Activated naive CD4-positive, alpha-beta T cell treated with anti-CD3 and anti-CD28 coated beads for 36 hours (primary cell): ENCODE measurements at places on chromosomes 1 and 21.

- H3K4me1 ChIP-seq = no peaks in the 10 kb centered on the region
- DNase-seq = no peak
- H3K4me3 ChIP-seq = no peak overlapping the region
- no peak overlapping the region for H3K27ac ChIP-seq
- H3K36me3 ChIP-seq = peaks cover 8% of the 10 kb centered on the region
Observed at GRCh38 chr1:43893006-43893405, 40.6 kb upstream of the ARTN start.

- peaks cover 51% of the 10 kb centered on the region for H3K36me3 ChIP-seq
- H3K4me3 ChIP-seq = peak overlapping the region; percentile 58
- H3K27ac ChIP-seq = peak overlapping the region; percentile 94
- no peak for DNase-seq
Observed at GRCh38 chr1:26743426-26744059, 44.2 kb upstream of the PIGV start.

DNA sequence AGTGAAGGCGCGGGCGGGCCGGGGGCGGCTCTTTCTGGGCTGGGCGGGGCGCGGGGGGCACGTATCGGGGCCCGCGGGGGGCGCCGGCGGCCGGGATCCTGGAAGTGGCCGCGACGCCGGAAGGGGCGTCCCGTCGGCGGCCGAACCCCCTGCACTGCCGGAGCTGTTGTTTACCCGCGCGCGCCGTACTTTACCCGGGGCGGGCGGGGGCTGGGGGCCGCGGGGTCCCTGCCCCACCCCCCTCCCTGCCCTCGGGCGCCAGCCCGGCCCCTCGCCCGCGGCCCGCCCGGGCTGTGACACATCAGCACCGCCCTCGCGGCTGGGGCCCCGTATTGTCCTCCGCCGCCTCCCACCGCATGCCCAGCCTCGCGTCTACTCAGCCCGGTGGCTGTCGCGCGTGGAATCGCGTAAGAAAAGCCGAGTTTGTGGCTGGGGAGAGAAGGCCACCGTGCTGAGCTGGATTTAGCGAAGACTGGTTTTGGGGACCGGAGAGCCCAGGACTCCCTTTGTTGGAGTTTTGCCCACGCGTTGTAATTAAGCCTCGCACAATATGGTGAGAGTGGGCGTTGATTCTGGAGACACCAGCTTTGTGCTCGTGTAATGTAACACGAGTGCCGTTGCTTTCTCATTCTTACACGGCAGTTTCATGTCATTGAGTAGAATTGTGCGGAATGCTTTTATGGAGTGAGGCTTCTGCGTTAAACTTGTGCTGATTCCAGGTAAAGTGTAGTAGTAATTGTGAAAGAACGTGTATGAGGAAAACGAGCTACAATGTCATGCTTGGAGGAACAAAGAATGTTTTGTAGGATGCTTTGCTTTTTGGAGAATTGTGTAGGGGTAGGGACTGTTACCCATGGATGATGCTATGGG is 559 bp downstream of the BACH1 start:
- H3K36me3 ChIP-seq = peaks cover 4% of the 10 kb centered on the region
- peaks cover 62% of the 10 kb centered on the region for H3K4me1 ChIP-seq
- H3K4me3 ChIP-seq = peak overlapping the region; percentile 78
- peak overlapping the region; percentile 76 for H3K27ac ChIP-seq
- peak; percentile 63 for DNase-seq
- no peaks in the 10 kb centered on the region for H3K27me3 ChIP-seq

GRCh38 chr1:222910699-222911098 is 95.9 kb downstream of the DISP1 start:
- no peaks in the 10 kb centered on the region for H3K4me1 ChIP-seq
- no peak overlapping the region for H3K27ac ChIP-seq
- no peaks in the 10 kb centered on the region for H3K27me3 ChIP-seq
- no peaks in the 10 kb centered on the region for H3K36me3 ChIP-seq

DNA sequence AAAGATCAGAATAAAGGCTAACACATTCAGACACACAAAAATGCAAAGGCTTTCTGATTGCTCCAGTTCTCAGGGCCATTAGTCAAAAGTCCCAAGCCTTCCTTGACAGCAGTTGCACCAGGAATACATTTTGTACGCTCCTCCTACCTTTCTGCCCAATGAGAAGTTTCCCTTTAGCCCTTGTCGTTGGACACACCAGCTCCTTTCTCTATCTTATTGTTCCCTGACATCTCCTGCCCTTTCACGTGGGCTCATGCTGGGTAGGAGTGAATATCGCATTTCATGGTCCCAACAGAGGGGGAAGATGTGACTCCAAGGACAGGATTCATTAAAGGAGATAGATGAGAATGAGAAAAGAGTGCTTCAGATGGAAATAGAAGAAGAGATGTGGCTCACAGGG is 33.5 kb upstream of the IFI16 start:
- peaks cover 8% of the 10 kb centered on the region for H3K36me3 ChIP-seq
- no peak overlapping the region for H3K4me3 ChIP-seq
- no peaks in the 10 kb centered on the region for H3K27me3 ChIP-seq
- H3K27ac ChIP-seq = no peak overlapping the region

DNA sequence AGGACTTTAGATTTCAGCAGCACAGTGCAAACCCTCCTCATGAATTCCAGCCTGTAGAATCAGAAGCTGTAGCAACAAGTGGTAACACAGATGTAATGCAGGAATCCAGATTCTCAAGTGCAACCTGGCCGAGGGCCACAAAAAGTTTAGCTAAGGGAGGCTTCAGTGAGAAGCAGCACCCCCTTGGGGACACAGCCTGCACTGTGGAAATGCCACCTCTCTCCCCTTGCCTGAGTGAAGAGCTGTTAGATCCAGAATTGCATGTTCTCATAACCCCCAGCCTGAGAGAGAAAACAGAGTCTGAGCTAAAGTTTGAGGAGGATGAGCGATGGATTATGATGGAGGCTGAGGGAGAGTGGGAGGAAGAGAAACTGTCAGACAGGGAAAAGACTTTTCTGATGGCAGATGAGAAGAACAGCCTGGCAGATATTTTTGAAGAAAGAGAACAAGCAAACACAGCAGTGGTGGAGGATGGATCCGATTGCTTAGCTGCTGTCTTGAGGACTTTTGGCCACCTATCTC is 80.5 kb upstream of the BMP8A start:
- peaks cover 1% of the 10 kb centered on the region for H3K36me3 ChIP-seq
- no peak overlapping the region for H3K4me3 ChIP-seq
- peak; percentile 83 for DNase-seq
- no peaks in the 10 kb centered on the region for H3K27me3 ChIP-seq
- peaks cover 60% of the 10 kb centered on the region for H3K4me1 ChIP-seq

DNA sequence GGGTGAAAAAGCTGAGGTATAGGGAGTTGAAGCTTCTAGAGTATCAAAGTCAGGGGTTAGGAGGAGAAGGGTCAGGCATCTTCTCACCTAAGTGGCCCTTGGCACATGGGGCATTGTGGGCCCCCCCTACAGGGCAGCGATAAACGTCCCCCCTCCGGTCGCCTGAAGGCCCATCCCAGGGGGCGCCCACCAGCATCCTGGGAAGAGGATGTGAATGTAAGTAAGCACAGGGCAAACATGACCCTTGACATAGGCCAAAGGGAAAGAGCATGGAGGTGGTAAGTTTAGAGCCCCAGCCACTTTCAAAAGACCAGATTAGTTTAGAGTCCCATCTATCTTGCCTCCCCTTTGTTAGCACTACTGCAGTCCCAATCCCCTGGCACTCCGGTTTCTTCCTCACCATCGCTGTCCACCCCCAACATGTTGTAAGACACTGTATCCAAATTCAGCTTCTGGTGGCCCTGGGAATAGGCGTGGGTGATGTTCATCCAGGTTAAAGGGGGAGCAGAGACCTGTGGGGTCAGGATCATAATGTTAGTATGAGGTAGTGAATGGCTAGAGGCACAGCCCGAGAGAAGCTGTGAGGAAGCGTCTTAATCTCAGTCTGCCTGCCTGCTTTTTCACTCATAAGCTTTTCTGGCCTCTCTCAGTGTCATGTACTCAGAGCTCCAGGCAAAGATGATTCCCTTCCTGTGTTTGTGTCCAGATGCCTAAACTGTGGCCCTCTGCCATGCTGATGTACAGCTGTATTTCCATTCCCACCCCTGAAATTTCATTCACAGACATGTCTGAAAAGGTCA is 2.7 kb downstream of the ITGA10 start:
- DNase-seq = no peak
- H3K4me3 ChIP-seq = no peak overlapping the region
- peaks cover 5% of the 10 kb centered on the region for H3K4me1 ChIP-seq
- no peak overlapping the region for H3K27ac ChIP-seq
- peaks cover 6% of the 10 kb centered on the region for H3K36me3 ChIP-seq

DNA sequence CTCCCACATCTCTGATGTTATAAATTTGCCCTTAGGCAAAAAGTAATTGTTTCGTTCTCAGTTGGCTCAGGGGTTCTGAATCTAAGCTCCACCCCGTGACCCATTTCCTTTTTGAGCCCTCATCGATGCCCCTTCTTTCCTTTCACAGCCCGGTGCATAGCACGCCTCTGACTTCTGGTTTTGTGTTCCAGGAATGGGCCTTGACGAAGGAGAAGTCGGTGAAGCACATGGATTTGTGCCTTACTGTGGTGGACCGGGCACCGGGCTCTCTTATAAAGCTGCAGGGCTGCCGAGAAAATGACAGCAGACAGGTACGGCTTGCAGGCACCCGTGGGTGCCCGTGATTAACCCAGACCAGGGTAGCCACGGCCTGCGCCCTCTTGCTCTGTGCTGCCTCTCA is 151.9 kb downstream of the PGBD5 start:
- DNase-seq = peak; percentile 34
- H3K4me3 ChIP-seq = peak overlapping the region; percentile 42
- no peaks in the 10 kb centered on the region for H3K27me3 ChIP-seq
- H3K4me1 ChIP-seq = peaks cover 57% of the 10 kb centered on the region

GRCh38 chr1:207923121-207923520 is 12.2 kb upstream of the CD34 start:
- H3K4me3 ChIP-seq = no peak overlapping the region
- H3K27ac ChIP-seq = no peak overlapping the region
- H3K4me1 ChIP-seq = no peaks in the 10 kb centered on the region
- DNase-seq = no peak

- no peak for DNase-seq
- H3K27ac ChIP-seq = no peak overlapping the region
- no peak overlapping the region for H3K4me3 ChIP-seq
- H3K27me3 ChIP-seq = no peaks in the 10 kb centered on the region
- H3K36me3 ChIP-seq = peaks cover 29% of the 10 kb centered on the region
Observed at GRCh38 chr1:180343921-180344769, 114.1 kb downstream of the LHX4 start.

- peak overlapping the region; percentile 81 for H3K27ac ChIP-seq
- peaks cover 52% of the 10 kb centered on the region for H3K4me1 ChIP-seq
- DNase-seq = peak; percentile 61
- H3K36me3 ChIP-seq = peaks cover 59% of the 10 kb centered on the region
Observed at GRCh38 chr1:24919791-24920532, 10.1 kb downstream of the RUNX3 start.

- no peaks in the 10 kb centered on the region for H3K27me3 ChIP-seq
- H3K36me3 ChIP-seq = no peaks in the 10 kb centered on the region
- DNase-seq = no peak
- H3K4me1 ChIP-seq = no peaks in the 10 kb centered on the region
- H3K4me3 ChIP-seq = no peak overlapping the region
- H3K27ac ChIP-seq = no peak overlapping the region
Observed at GRCh38 chr1:176604461-176604860, 141.5 kb downstream of the PAPPA2 start.

- no peak overlapping the region for H3K4me3 ChIP-seq
- DNase-seq = peak; percentile 34
- peaks cover 8% of the 10 kb centered on the region for H3K36me3 ChIP-seq
Observed at GRCh38 chr1:113874012-113874879, 2.7 kb upstream of the PTPN22 start.

- H3K36me3 ChIP-seq = peaks cover 34% of the 10 kb centered on the region
- no peaks in the 10 kb centered on the region for H3K27me3 ChIP-seq
- H3K27ac ChIP-seq = no peak overlapping the region
- H3K4me3 ChIP-seq = no peak overlapping the region
Observed at GRCh38 chr1:89884718-89885596, 64.1 kb downstream of the LRRC8D start.

GRCh38 chr1:114122941-114123618 is 30.6 kb downstream of the SYT6 start:
- no peaks in the 10 kb centered on the region for H3K27me3 ChIP-seq
- no peaks in the 10 kb centered on the region for H3K36me3 ChIP-seq
- no peak overlapping the region for H3K27ac ChIP-seq
- no peak for DNase-seq
- no peak overlapping the region for H3K4me3 ChIP-seq

DNA sequence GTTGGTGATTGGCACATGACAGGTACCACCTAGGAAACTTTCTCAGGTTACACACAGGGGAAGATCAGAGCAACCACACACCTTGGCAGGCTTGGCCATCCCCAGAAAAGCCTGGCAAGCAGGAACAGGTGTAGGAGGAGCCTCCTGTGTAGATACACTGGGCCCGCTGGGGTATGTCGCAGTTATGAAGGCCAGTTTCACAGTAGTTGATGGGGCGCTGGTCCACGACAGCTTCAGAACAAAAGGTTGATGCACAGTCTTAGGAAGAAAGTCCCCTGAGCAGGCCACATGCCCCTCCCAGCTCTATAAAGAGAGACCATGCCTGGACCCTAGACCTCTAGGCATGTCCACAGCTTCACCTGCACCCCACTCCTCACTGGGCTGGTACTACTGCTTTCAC is 51.6 kb downstream of the NID1 start:
- no peak for DNase-seq
- no peaks in the 10 kb centered on the region for H3K4me1 ChIP-seq
- no peaks in the 10 kb centered on the region for H3K27me3 ChIP-seq

DNA sequence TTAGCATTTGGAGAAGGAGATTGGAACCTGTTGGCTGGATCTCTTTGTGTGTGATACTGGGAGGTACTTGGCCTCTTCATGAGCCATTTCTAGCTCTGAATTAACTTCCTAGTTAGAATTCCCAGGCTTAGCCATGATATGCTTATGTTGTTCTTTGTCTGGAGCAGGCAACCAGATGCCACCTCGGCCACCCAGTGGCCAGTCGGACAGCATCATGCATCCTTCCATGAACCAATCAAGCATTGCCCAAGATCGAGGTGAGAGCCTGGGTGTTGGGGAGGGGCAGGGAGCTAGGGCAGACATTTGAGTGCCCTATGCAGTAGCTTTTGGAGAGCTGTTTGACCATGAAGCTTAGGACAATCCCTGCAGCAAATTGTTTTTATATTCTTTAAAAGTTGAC is 26.5 kb upstream of the PIGV start:
- peaks cover 7% of the 10 kb centered on the region for H3K4me1 ChIP-seq
- H3K27me3 ChIP-seq = no peaks in the 10 kb centered on the region
- H3K4me3 ChIP-seq = no peak overlapping the region
- peaks cover 52% of the 10 kb centered on the region for H3K36me3 ChIP-seq
- H3K27ac ChIP-seq = no peak overlapping the region
- DNase-seq = no peak
